ENCODE measurements at places on chromosomes 13 and 19. TPM values are rescaled to one million over a fixed set of nuclear protein-coding genes. Genes with fewer than 3 reads are reported as not detected.
A peak's percentile ranks its signal among the peaks of the same experiment; 100 is the strongest.

The ATP8B3 gene
- total RNA-seq, result 3.1 TPM

The FFAR3 gene
- not detected for total RNA-seq

The NXNL1 gene
- not detected for total RNA-seq

The IFNL1 gene
- total RNA-seq, result not detected

DNA sequence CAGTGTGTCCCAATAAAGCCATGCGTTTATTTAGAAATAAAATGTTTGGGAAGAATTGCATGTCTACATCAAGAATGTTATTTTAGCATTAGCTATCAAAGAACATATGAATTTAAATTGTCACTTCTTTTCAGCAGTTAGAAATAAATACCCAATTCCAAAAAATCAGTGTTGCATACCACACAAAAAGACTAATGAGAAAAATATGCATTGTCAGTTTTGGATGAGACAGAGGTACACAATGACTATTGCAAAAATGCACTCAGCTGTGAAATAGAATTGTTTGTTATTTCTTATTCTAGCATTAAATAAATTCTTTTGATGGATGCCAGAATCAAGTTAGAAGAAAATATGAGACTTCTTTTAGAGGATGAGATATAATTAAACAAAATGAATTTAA lies 833.9 kb downstream of the SLITRK1 start:
- DNase-seq, result no peak

GRCh38 chr19:3516675-3517207 lies 10.6 kb downstream of the FZR1 start:
- no peak for DNase-seq

DNA sequence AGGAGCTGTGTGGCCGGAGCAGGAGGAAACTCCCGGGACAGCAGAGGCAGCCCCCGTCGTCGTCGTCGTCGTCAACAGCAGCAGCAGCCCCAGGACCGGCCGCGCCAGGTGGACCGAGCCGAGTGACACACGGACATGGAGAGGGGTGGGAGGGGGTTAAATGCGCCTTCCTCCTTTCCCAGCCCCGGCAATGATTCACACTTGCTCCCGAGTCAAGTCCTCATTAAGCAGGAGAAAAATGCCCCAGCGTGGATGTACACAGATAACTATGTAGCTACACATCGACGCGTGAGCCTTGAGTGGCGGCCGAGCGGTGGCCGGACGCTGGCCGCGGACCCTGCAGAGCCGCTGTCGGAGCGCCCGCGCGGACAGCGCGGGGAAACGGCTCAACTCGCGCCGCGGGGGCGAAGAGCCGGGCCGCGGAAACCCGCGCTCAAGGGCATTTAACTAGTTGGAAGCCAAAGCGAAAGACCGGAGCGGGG lies 645 bp downstream of the UBL3 start:
- peak; percentile 57 for DNase-seq

- no peak for DNase-seq
Measured at GRCh38 chr19:54877471-54877870, 3.4 kb downstream of the FCAR start.

GRCh38 chr19:42280815-42281145 lies 11.7 kb downstream of the CIC start:
- DNase-seq, result no peak

DNA sequence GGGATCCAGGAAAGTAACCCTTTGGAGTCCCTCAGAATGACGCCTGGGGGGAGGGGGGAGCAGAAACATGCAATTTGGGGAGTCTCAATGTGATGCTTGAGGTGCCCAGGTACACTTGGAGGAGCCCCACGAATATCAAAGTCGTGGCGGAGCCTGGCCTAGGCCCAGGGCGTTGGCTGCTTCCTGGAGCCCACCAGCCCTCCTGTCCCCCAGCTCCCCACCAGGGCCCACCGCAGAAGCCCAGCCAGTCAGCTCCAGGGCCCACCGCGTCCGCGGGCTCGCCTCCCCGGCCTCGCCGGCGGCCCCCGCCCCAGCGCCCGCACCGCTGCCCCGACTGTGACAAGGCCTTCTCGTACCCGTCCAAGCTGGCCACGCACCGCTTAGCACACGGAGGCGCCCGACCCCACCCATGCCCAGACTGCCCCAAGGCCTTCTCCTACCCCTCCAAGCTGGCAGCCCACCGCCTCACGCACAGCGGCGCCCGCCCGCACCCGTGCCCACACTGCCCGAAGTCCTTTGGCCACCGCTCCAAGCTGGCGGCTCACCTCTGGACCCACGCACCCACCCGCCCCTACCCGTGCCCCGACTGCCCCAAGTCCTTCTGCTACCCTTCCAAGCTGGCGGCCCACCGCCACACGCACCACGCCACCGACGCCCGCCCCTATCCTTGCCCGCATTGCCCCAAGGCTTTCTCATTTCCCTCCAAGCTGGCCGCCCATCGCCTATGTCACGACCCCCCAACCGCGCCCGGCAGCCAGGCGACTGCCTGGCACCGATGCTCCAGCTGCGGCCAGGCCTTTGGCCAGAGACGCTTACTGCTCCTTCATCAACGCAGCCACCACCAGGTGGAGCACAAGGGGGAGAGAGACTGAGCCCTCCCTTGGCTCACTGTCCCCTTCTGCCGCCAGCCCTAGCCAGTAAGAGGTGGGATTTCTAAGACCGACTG lies 2.1 kb downstream of the ZNF575 start:
- DNase-seq, result peak; percentile 64

DNA sequence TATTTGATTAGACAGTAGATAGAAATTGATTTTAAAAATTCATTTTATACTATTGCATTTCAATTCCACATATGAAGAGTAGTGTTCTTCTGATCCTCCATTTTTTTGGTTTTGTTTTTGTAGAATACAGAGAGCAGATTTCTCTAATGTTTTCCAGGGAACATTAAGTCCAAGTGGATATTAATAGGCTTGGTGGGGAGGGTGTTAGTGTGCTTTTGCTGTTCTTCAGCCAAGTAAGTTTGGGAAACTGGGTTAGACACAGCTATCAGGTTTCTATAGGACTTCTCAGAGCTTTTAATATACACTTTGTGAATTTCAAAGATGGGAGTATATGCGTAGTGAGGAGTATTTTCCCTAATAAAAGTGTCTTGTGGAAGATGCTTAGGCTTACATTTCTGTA lies 21.8 kb downstream of the NAA16 start:
- no peak for DNase-seq

- DNase-seq, result no peak
Measured at GRCh38 chr13:99403458-99403971, 96.3 kb upstream of the GPR183 start.

DNA sequence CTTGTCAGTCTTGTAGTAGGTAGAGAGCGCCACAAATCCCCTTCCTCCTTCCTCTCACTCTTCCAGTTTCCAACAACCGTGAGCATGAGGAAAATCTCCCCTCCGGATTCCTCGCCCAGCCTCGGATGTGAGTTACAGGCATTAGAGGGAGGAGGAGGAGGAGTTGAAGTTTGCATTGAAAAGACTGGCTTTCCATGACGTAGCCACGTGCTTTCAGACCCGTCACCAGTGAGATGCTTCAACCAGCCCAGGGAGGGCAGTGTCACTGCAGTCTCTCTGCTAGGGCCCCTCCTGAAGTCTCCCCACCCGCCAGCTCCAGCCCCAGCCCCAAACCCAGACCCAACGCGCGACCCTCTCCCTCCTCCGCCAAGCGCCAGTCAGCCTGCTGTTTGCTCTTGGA lies 442 bp upstream of the FGF14 start:
- DNase-seq, result no peak

GRCh38 chr13:24671386-24672113 lies 8.7 kb upstream of the ATP12A start:
- DNase-seq, result no peak

- DNase-seq, result no peak
Measured at GRCh38 chr13:38664906-38665305, 22.0 kb upstream of the FREM2 start.

DNA sequence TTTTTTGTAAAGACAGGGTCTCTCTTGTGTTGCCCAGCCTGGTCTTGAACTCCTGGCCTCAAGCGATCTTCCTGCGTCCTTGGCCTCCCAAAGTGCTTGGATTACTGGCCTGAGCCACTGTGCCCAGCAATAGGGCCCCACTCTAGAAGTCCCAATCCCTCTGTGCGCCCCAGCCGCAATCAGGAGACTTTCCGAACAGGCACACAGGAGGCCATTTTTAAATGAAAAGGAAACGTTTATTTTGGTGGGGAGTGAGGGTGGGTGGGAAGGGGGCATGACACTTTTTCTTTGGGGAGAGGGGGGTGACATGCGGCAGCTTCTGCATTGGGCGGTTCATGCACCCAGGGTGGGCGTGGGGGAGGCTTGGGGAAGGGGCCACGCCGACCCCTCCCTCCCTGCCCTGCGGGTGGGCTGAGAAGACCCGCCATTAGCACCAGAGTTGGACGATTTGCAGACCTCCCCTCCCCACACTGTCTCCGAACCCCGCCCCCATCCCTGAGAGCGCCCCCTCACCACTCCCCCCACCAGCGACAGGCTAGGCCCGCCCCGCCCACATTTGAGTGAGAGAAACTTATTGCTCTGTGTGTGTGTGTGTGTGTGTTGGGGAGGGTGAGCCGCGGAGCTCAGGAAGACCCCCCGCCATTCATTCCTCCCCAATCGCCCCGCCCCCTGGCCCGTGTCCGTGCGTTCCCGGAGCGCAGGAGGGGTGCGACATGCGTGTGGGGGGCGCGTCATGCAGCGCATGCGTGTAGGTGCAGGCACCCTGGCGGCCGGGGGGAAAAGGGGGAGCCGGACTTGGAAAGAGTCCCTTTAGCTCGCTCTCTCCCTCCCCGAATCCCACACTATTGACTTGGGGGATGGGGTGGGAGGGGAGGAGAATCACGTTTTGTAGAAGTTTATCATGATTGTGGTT lies 17.2 kb downstream of the KCNC3 start:
- DNase-seq, result no peak

DNA sequence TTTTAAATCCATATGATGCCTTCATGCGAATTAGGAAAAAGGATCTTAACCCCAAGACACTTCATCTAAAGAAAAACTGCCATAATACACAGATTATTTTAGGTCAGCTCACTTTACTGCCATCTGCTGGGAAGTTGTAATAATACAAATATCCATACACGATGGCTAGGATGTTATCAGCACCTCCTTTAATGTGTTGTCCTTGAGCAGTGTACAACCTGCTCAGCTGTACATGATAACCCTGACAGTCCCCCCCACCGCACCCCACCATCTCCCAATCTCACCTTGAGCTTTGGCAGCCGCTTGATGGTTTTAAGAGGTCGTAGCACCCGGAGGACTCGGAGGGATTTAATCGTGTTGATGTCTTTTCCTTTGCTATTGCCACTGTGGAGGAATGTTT lies 112.2 kb downstream of the IER2 start:
- no peak for DNase-seq

DNA sequence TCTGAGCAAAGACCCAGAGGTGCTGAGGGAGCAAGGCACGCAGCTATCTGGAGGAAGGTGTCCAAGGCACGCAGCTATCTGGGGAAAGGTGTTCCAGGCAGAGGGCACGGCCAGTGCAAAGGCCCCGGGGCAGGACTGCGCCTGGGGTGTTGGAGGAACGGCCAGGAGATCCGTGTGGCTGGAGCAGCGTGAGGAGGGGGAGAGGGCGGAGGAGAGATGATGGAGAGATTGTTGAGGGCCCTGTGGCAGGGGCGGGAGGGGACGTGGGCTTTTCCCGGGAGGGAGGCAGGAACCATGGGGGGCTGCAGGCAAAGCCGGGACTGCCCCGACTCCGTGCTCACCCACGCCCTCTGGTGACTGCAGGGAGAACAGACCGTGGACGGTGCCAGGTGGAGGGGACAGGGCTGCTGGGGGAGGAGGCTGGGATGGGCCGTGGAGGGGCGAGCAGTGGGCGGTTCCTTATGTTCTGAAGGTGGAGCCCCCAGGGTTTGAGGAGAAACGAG lies 13.3 kb upstream of the MISP start:
- DNase-seq, result peak; percentile 63

GRCh38 chr19:50562996-50563395 lies 5.2 kb downstream of the LRRC4B start:
- no peak for DNase-seq

DNA sequence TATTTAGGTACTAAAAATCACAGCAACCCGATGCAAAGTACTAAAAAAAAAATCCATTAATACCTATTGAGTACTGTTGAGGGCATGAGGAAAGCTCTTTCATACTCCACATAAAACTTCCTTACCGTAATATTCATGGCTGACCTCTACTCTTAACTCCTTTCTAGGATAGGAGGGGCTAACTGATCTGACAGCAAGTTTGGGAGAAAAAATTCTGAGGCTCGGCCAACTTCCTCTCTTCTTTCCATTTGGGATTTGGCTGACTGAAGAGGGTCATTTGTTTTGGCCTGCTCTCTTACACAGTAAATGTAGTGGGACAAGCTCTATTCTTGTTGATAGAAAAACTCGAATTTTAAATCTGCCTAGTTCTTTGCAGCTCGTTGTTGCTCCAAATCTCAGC lies 9.4 kb upstream of the USPL1 start:
- no peak for DNase-seq

GRCh38 chr19:3008994-3009393 lies 20.1 kb downstream of the TLE2 start:
- DNase-seq, result no peak

GRCh38 chr13:110853235-110853721 lies 61.6 kb downstream of the ANKRD10 start:
- DNase-seq, result no peak

DNA sequence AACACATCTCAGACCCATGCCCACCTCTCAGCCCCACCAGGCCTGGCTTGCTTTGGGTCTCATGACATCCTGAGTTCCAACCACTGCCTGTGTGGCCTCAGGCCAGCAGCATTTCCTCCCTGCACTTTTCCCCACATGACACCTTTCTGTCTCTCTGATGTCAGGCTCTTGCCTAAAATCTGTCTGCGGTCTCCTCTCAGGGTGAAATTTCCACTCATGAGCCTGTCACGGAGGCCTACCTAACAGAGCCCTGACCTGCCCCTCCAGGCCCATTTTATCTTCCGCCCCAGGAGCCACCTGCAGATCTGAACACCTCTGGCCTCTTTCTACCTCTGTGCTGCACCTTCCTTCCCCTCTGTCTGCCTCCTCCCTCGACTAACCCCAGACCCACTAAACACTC lies 93.5 kb downstream of the ZDHHC20 start:
- DNase-seq, result no peak

DNA sequence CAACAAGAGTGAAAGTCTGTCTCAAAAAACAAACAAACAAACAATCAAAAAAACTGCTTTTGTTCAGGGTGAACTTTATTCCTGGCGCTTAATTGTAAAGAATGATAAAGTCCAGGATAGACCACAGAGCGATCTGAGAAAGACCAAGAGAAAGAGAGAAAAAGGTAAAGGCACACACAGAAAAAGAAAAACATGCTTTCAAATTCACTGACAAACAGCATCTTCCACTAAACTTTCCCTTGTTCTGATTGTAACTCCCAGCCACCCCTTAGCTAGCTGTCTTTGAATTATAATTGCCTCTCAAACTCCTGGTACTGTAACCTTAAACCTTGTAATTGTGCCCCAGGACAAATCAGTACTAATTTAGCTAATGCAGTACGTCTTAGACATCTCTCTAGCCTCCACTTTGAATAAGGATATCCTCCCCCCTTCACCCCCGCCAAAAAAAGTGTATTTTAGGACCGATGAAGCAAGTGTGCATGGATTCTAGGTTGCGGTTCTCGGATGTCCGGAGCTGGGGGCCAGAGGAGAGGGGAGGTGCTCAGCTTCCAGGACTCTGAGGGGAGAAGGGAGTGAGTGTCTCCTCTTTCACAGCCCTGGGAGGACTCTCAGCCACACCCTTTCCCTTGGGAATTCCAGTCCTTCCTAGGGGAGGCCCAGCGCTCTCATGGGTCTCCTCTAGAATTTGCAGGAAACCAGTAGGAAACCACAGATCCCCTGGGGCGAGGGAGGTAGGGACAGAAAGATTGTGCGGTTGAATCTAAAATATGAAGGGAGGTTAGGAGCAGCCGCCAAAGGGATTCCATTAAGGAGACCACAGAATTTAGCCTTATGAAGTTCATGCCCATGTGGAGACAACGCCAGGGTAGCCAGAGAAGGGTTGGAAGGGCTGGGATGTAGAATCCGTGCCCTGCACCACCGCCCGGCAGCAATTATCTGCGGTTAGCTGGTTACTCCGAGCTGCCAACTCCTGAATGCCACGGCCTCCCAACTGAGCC lies 19.7 kb downstream of the ZNF536 start:
- DNase-seq, result no peak

All from liver (tissue), 10 donors.